ENCODE measurements at places on chromosomes 11 and 22. TPM values are rescaled to one million over a fixed set of nuclear protein-coding genes. Genes with fewer than 3 reads are reported as not detected.

AQP11 gene
- 7.7 TPM for polyA plus RNA-seq

OR51I2 gene
- not detected for polyA plus RNA-seq

RAB38 gene
- polyA plus RNA-seq, result 1.8 TPM

SYNGR1 gene
- 82.7 TPM for polyA plus RNA-seq

TTC36 gene
- polyA plus RNA-seq, result 0.18 TPM

CASP5 gene
- 0.40 TPM for polyA plus RNA-seq

TMEM258 gene
- 170 TPM for polyA plus RNA-seq

FLRT1 gene
- polyA plus RNA-seq, result 0.17 TPM

KCNQ1OT1 gene
- polyA plus RNA-seq, result 0.43 TPM

DAGLA gene
- polyA plus RNA-seq, result 0.40 TPM

PLAAT4 gene
- 67.0 TPM for polyA plus RNA-seq

PPME1 gene
- polyA plus RNA-seq, result 39.1 TPM

C11orf87 gene
- polyA plus RNA-seq, result not detected

MS4A14 gene
- polyA plus RNA-seq, result 2.1 TPM

C11orf86 gene
- polyA plus RNA-seq, result not detected

VSIG10L2 gene
- 0.25 TPM for polyA plus RNA-seq

HEPHL1 gene
- polyA plus RNA-seq, result 0.02 TPM

RGL4 gene
- not detected for polyA plus RNA-seq

FAM111B gene
- 0.13 TPM for polyA plus RNA-seq

OR56A4 gene
- polyA plus RNA-seq, result not detected

OR5P2 gene
- polyA plus RNA-seq, result not detected

HTR3A gene
- polyA plus RNA-seq, result not detected

FDX1 gene
- 184 TPM for polyA plus RNA-seq

QSER1 gene
- polyA plus RNA-seq, result 7.4 TPM

PRG2 gene
- 0.15 TPM for polyA plus RNA-seq

PHOX2A gene
- not detected for polyA plus RNA-seq

OR5D16 gene
- polyA plus RNA-seq, result not detected

TMEM126B gene
- polyA plus RNA-seq, result 34.8 TPM

OR10D3 gene
- polyA plus RNA-seq, result not detected

OR56B1 gene
- polyA plus RNA-seq, result not detected

RFPL1 gene
- polyA plus RNA-seq, result not detected
